ENCODE measurements at places on chromosomes 16 and 17. TPM values are rescaled to one million over a fixed set of nuclear protein-coding genes. Genes with fewer than 3 reads are reported as not detected.

CCL17 gene
- total RNA-seq = not detected

ACE gene
- total RNA-seq = 2.5 TPM

OR1G1 gene
- not detected for total RNA-seq

MPP2 gene
- total RNA-seq = 1.6 TPM

CACNG1 gene
- 36.9 TPM for total RNA-seq

PRKAR1A gene
- 2,295 TPM for total RNA-seq

ABCA5 gene
- total RNA-seq = 54.9 TPM

DGKE gene
- total RNA-seq = 3.2 TPM

CRISPLD2 gene
- 10.2 TPM for total RNA-seq

PRSS36 gene
- total RNA-seq = 1.1 TPM

CACNB1 gene
- total RNA-seq = 274 TPM

SERPINF2 gene
- total RNA-seq = 0.74 TPM

ZPBP2 gene
- total RNA-seq = not detected

PIPOX gene
- 0.91 TPM for total RNA-seq

FSCN2 gene
- 0.13 TPM for total RNA-seq

CHRNE gene
- 1.1 TPM for total RNA-seq

SDR42E1 gene
- 0.04 TPM for total RNA-seq

CD300H gene
- total RNA-seq = not detected

CCL2 gene
- 28.3 TPM for total RNA-seq

CDK10 gene
- total RNA-seq = 23.0 TPM

CFAP97D1 gene
- total RNA-seq = not detected

KRT32 gene
- total RNA-seq = not detected

CDH13 gene
- 29.5 TPM for total RNA-seq

CA4 gene
- 13.6 TPM for total RNA-seq

TMEM204 gene
- total RNA-seq = 9.2 TPM

MAF gene
- 40.4 TPM for total RNA-seq

TEKT1 gene
- total RNA-seq = not detected

HSD17B2 gene
- total RNA-seq = not detected

SLC5A11 gene
- 0.12 TPM for total RNA-seq

DHX58 gene
- total RNA-seq = 2.9 TPM

IST1 gene
- 71.1 TPM for total RNA-seq

CHST5 gene
- not detected for total RNA-seq

KRT25 gene
- total RNA-seq = not detected

TBX6 gene
- 0.32 TPM for total RNA-seq

SOX8 gene
- 2.1 TPM for total RNA-seq

KRT36 gene
- total RNA-seq = not detected

KCNJ16 gene
- total RNA-seq = not detected

KRT222 gene
- not detected for total RNA-seq

MT1F gene
- total RNA-seq = 1.3 TPM

RHBDL1 gene
- 0.42 TPM for total RNA-seq

TP53TG3D gene
- total RNA-seq = not detected

RUNDC1 gene
- 8.7 TPM for total RNA-seq

PRAC2 gene
- total RNA-seq = not detected

MRPS23 gene
- 27.2 TPM for total RNA-seq

PNMT gene
- 15.3 TPM for total RNA-seq

MYOCD gene
- total RNA-seq = 0.57 TPM

CD7 gene
- not detected for total RNA-seq

TNFSF13 gene
- total RNA-seq = 4.0 TPM

KCNH4 gene
- total RNA-seq = 0.11 TPM

ACSF3 gene
- 26.5 TPM for total RNA-seq

BAIAP3 gene
- 3.5 TPM for total RNA-seq

ATP1B2 gene
- total RNA-seq = 0.85 TPM

RAB26 gene
- 0.89 TPM for total RNA-seq

KRT40 gene
- total RNA-seq = not detected

RASD1 gene
- 4.4 TPM for total RNA-seq

HBA1 gene
- 36.8 TPM for total RNA-seq

HES7 gene
- total RNA-seq = not detected

All from psoas muscle (tissue), 8 donors.